Activated effector memory CD4-positive, alpha-beta T cell treated with anti-CD3 and anti-CD28 coated beads, Interleukin-2, amount 50 U/mL, for 16 hours (primary cell): ENCODE measurements at places on chromosomes 16 and 17.

- DNase-seq: no peak
These were observed 76.1 kb downstream of the RAI1 start for GRCh38 chr17:17757391-17757791.

- DNase-seq: no peak
These were observed 6.3 kb downstream of the CDH5 start for GRCh38 chr16:66372898-66373155.

DNA sequence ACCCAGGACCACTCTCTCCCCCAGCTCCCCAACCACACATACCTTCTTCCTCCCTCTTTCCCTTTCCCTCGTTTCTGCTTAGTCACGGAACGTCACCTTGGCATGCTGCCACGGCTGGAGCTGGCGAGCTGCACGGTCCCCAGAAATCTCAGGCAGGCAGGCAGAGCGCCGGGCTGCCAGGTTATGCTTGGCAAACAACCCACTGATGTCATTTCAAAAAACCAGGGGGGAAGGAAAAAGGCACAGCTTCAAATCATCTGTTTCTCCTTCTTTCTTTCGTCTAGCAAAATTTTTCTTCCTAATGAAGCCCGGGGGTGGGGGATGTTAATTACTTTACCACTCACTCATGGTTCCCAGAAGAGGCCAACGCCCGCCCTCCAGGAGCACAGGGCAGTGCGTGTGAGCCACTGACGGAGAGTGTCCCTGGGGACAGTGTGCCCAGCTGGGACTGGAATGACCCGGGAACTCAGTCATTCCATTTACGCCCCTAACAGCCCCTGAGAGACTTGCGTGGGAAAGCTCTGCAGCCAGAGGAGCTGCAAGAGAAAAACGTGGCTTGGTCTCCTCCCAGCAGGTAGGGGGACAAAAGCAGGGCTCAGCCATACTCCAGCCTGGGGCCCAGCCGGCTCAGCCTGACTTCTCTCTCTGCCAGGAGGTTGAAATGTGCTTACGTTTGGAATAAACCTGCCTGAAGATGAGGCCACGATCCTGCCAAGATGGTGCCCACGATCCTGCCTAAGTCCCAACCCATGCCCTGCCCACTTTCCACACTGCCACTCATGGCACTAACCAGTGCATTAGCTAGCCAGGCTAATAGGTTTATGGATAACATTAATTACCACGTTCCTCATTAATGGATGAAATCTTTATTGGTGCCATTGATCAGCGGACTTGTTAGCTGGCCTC is 198.9 kb downstream of the ZFHX3 start:
- DNase-seq: no peak

- DNase-seq: peak; percentile 77
These were observed 873 bp downstream of the USP10 start for GRCh38 chr16:84700446-84701300.

DNA sequence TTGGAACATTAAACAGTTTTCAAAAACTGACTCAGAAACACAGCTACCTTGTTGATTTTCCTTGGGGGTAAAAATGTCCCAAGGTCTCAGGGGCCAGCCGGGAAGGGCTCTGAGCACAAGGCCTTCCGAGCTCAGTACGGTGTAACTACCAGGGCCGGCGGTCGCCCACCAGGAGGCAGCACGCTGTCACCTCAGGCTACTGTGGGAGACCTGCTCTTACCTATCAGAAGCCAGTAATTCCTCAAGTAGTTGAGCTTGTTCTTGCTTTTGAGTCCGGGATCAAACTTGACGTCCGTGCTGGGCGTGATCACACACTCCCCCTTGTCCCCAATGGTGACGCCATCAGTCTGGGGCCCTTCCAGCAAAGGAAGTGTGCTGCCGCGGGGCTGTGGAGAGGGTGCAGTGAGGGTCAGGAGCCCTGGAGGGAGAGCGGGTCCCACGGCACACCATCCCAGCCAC is 43.4 kb upstream of the ICAM2 start:
- DNase-seq: peak; percentile 82

GRCh38 chr16:9425236-9425635 is 333.8 kb downstream of the HAPSTR1 start:
- no peak for DNase-seq

DNA sequence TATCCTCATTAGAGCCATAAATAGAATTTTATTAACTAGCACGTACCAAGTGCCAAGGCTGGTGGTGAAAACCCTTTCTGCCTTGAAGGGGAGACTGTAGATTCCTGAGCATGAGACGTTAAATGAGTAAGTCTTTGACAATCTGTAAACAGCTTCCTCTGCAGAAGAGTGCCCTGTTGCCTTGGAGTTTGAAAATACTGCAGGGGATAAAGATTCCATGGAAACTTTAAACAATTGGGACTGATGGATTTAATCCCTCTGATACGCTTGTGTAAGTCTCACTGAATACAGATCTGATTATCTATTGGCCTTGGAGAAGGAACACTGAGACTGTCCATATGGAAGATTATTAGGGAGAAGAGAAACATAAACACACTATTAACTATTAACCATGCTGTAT is 1053.4 kb upstream of the RBFOX1 start:
- DNase-seq: no peak

GRCh38 chr17:3024346-3024745 is 39.1 kb downstream of the OR1D5 start:
- DNase-seq: no peak

GRCh38 chr17:65279456-65279855 is 142.3 kb downstream of the RGS9 start:
- no peak for DNase-seq

- DNase-seq: peak; percentile 69
These were observed 43.0 kb downstream of the MYO18A start for GRCh38 chr17:29136998-29137730.

DNA sequence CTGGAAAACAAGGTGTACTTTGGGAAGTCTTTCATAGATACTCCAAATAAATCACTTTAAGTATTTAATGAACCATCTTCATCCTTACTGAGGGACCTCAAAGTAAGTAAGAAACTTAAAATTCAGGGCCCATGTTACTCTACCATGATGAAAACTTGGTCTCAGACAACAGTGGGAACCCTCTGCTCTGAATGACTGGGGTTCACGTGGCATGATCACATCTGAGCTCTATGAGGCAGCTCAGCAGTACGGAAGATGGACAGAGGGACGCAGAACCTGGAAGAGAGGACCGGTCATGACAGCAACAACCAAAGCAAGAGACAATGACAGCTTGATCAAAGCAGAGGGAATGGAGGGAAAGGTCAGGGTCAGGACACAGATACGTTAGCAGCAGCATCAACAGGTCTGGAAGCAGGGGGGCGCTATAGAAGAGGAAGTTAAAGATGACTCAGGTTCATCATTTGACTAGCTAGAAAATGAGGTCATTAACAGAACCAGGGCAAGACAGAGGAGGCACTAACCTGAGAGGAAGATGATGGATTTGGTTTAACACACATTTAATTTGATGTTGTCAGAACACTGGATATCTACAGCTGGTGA is 9.5 kb downstream of the XPO6 start:
- no peak for DNase-seq

GRCh38 chr17:41967921-41968578 is 1.5 kb downstream of the CNP start:
- DNase-seq: no peak

- DNase-seq: no peak
These were observed 255.4 kb upstream of the CACNG5 start for GRCh38 chr17:66579556-66579955.

DNA sequence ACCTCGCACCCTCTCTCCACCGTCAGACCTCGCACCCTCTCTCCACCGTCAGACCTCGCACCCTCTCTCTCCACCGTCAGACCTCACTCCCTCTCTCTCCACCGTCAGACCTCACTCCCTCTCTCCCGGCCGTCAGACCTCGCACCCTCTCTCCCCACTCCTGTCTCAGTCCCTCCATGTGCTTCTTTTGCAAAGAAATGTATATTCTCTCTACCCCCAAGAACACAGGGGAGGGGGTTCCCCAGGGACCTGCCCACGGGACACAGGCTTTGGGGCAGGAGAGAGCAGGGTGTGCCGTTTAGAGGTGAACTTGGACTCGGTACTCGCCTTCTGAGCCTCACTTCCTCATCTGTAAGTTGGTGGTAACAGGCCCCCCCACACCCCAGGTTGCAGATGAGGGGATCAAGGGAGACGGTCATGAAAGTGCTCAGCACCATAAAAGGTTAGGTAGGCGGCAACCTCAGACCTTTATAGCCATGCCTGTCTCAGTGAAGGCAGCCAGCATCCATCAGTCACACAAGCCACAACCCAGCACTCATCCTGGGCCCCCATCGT is 63.7 kb downstream of the RPH3AL start:
- peak; percentile 1 for DNase-seq

DNA sequence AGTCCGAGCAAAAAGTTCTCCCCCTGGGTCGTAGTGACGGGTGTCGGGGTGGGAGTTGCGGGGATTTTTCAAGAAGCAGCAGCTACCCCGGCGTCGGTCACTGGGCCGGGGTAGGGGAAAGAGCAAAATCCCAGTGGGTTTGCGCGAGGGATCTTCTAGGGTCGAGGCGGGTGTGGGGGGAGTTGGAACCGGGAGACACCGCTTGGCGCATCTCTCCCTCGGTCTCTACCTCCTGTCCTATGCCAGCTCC is 2.3 kb upstream of the UBTF start:
- peak; percentile 71 for DNase-seq
